Ovary (tissue), 10 donors: ENCODE measurements at places on chromosomes 2 and 18. TPM values are rescaled to one million over a fixed set of nuclear protein-coding genes. Genes with fewer than 3 reads are reported as not detected.

The CRYGC gene
- not detected for total RNA-seq

- no peak overlapping the region for H3K27ac ChIP-seq
- no peaks in the 10 kb centered on the region for H3K27me3 ChIP-seq
- no peaks in the 10 kb centered on the region for H3K36me3 ChIP-seq
- no peak overlapping the region for H3K4me3 ChIP-seq
- H3K4me1 ChIP-seq = no peaks in the 10 kb centered on the region
Measured at GRCh38 chr18:40222776-40223175, 1732.3 kb upstream of the PIK3C3 start.

GRCh38 chr2:14094592-14094991 lies 537.9 kb upstream of the LRATD1 start:
- no peak overlapping the region for H3K4me3 ChIP-seq
- no peaks in the 10 kb centered on the region for H3K27me3 ChIP-seq
- H3K27ac ChIP-seq = no peak overlapping the region
- H3K36me3 ChIP-seq = no peaks in the 10 kb centered on the region

- H3K36me3 ChIP-seq = no peaks in the 10 kb centered on the region
- no peak overlapping the region for H3K27ac ChIP-seq
- H3K4me1 ChIP-seq = no peaks in the 10 kb centered on the region
- no peak overlapping the region for H3K4me3 ChIP-seq
- H3K27me3 ChIP-seq = no peaks in the 10 kb centered on the region
Measured at GRCh38 chr18:4125627-4126230, 329.4 kb downstream of the DLGAP1 start.

DNA sequence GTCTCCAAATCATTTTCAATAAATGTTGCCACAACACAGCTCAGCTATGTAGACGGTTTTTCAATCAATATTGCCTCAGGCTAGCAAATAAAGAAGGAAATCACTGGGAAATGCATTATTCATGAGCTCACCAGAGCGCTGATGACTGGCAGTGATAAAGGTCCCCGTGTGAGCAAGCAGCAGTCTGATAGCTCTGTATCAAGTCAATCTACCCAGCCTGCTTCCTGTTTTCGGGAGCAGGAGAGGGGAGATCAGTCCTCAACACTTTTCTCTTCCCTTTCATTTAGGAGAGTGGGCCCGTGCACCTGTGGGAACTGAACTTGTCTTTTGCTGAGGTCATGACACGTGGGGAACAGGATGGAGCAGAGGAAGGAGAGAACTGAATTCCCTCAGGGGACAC lies 253.9 kb upstream of the SIX2 start:
- no peak overlapping the region for H3K27ac ChIP-seq
- no peaks in the 10 kb centered on the region for H3K36me3 ChIP-seq
- H3K4me1 ChIP-seq = peaks cover 1% of the 10 kb centered on the region
- DNase-seq = no peak

The AQP12A gene
- total RNA-seq = not detected

The TMEM87B gene
- 16.9 TPM for total RNA-seq

DNA sequence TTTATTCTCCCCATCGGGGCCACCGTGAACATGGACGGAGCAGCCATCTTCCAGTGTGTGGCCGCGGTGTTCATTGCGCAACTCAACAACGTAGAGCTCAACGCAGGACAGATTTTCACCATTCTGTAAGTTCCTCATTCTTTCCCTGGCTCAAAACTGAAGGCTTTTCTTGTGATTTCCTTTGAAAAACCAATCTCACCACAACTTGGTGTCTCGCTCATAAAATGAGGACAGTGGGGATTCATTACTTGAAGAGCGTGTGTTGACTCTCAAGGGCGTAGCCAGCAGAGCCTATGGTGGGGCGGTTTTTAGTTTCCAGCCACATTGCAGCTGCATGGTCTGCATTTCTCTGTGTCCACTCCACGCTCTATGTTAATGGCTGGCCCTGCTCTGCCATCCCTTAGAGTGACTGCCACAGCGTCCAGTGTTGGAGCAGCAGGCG lies 29.0 kb downstream of the SLC1A4 start:
- no peaks in the 10 kb centered on the region for H3K36me3 ChIP-seq
- no peak for DNase-seq
- H3K27me3 ChIP-seq = no peaks in the 10 kb centered on the region
- no peaks in the 10 kb centered on the region for H3K4me1 ChIP-seq
- no peak overlapping the region for H3K27ac ChIP-seq
- H3K4me3 ChIP-seq = no peak overlapping the region
